Left lung (tissue), 14 donors: ENCODE measurements at places on chromosomes 1 and 21. TPM values are rescaled to one million over a fixed set of nuclear protein-coding genes. Genes with fewer than 3 reads are reported as not detected.

OR2L2 gene
- polyA plus RNA-seq = 0.04 TPM

GRCh38 chr1:62237361-62237760 is 42.7 kb downstream of the L1TD1 start:
- DNase-seq = no peak

GRCh38 chr1:33096363-33097005 is 15.5 kb downstream of the AZIN2 start:
- no peak for DNase-seq

- DNase-seq = no peak
Observed at GRCh38 chr1:190904091-190904695, 426.5 kb upstream of the BRINP3 start.

DNA sequence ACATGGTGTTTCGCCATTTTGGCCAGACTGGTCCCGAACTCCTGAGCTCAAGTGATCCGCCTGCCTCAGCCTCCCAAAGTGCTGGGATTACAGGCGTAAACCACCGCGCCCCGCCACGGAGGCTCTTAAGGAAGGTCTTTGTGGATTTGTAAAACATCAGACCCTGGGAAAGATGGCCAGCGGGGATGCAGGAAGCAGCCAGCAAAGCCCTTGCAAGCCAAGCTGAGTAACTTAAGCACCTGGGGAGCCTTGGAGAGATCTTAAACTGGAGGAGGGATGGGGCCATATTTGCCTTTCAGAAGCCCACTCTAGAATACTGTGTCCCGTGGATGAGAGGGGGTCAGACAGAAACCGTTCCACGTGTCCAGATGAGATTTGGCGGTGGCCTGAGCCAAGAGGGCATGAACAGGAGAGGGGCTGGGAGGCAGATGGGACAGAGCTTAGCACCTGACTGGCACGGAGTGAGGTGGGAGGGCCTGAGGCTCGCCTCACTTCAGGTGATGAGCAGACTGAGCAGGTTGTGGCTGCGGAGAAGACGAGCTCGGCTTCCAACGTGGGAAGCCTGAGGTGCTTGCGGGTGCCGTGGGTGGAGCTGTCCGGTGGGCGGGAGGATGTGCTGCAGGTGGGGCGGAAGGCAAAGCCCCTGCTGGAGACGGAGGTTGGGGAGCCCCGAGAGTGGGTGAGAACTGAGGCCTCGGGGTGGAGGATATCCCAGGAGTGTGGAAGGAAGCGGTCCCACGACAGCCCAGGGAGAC is 11.7 kb downstream of the C1orf216 start:
- DNase-seq = no peak

- DNase-seq = no peak
Observed at GRCh38 chr1:28035420-28035819, 53.0 kb downstream of the EYA3 start.

DNA sequence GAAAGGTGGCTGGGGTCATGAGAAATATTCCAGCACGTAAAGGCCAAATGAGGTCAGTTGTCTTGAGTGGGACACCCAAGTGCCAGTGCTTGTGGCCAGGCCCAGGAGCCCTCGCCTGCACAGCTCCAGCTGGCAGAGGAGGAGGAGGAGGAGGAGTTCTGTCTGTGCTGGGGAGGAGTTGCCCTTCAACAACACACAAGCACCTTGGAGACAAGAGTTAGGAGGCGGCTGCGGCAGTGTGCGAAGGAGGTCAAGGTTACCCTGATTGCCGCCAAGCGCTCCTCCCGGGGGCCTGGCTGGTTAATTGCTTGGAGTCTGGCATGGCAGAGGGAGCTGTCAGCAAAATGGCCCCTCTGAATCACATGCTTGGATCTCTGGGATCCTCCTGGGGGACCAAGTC is 45.1 kb downstream of the GRIK3 start:
- no peak for DNase-seq

- DNase-seq = no peak
Observed at GRCh38 chr1:1212780-1213344, 1.1 kb downstream of the TNFRSF4 start.

GRCh38 chr1:209881619-209882018 is 53.8 kb downstream of the UTP25 start:
- no peak for DNase-seq

- DNase-seq = no peak
Observed at GRCh38 chr1:88920845-88921244, 29.5 kb upstream of the GTF2B start.

GRCh38 chr1:33259879-33260278 is 3.6 kb downstream of the ZNF362 start:
- DNase-seq = no peak

- DNase-seq = no peak
Observed at GRCh38 chr1:172408958-172409357, 11.5 kb upstream of the C1orf105 start.

DNA sequence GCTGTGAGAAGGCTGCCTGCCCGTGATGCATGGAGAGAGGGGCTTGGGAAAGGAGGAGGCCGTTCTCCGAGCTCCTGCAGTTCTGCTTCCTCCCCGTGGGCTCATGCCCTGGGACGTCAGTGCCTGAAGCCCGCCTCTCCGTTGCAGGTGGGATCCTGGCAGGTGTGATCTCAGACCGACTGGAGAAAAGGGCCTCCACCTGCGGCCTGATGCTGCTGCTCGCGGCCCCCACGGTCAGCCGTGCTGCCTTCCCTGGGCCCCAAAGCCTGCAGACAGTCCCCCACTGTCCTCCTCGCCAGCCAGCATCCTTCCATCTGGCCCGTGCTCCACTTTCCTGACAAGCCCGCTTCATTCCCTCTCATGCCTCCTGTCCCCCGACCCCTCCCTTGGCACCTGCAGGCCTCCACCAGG is 50.9 kb downstream of the SLC37A1 start:
- DNase-seq = no peak

- no peak for DNase-seq
Observed at GRCh38 chr1:171803461-171804022, 22.1 kb downstream of the METTL13 start.

GRCh38 chr1:98410082-98410481 is 251.4 kb upstream of the SNX7 start:
- no peak for DNase-seq

SLFNL1 gene
- 0.90 TPM for polyA plus RNA-seq

DNA sequence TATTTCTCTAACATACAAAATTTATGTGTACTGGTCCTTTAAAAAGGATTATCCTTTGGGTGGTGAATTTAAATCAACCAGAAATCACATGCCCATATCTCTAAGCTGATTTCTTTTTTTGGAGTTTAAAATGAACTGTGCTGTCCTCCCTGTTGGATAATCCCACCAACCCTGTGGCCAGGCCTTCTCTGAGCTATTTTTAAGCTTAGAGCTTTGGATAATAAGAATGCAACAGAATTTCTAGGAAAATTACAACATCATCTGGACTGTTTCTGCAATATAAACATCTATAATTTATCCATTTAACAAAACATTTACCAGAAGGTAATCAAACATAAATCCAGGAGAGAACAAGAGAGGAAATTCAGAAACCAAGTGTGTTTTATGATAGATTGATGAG is 88.3 kb downstream of the LRRC40 start:
- peak; percentile 61 for DNase-seq

GRCh38 chr1:178461701-178462100 is 35.1 kb downstream of the CLEC20A start:
- DNase-seq = no peak

TP53BP2 gene
- 58.0 TPM for polyA plus RNA-seq

MCOLN2 gene
- polyA plus RNA-seq = 3.7 TPM

OR2M3 gene
- 0.04 TPM for polyA plus RNA-seq

- DNase-seq = no peak
Observed at GRCh38 chr21:37821092-37821491, 95.2 kb downstream of the KCNJ6 start.

GRCh38 chr1:43451701-43452532 is 1.8 kb downstream of the HYI start:
- DNase-seq = no peak

GRCh38 chr1:234536741-234537140 is 57.8 kb upstream of the TARBP1 start:
- DNase-seq = no peak

GRCh38 chr1:155241841-155242264 is 13.4 kb downstream of the ENTREP3 start:
- DNase-seq = no peak

SETD4 gene
- polyA plus RNA-seq = 44.7 TPM

DCST2 gene
- polyA plus RNA-seq = 2.4 TPM
